Stimulated activated CD8-positive, alpha-beta memory T cell treated with anti-CD3 and anti-CD28 coated beads, Interleukin-12 subunit alpha, Interleukin-12 subunit beta, amount 100 ng/mL, for 4 hours (primary cell): ENCODE measurements at places on chromosomes 5 and 9.

DNA sequence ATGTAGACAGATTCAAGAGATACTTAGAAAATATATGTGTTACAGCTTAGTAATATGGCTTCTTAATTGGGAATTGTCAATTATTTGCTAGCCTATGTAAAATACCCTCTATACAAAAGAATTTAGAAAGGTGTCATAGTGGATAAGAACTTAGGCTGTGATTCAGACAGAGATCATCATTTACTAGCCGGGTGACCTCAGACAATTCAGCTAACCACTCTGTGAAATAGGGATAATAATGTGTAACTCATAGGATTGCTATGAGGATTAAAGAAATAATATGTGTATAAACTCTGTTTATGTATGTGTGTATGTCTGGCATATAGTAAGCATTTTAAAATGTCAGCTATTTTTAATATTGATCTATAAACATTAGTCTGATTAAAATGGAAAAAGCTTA is 5.9 kb upstream of the LARS1 start:
- no peak for DNase-seq

DNA sequence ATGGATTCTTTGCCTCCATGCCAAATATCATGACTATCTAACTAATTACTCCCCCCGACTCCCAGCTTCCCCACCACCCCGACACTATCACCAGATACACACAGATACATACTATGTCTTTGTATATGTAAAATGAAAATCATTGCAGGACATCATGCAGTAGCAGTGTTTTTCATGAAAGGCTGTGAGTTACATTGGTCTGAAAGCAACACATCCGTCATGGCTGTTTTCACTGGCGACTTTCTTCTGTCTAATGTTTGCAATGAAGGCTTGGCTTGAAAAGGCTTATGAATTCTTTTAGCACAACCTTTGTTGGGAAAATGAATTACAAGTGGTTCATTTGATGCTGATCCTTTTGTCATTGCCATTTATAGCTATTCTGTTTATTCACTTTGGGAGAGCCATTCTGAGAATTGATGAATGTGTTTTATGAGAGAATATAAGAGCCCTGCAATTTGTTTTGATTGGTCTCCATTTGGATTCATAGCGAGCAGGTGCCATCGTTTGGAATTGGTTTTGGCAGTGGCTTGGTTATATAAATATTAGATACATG is 103.4 kb downstream of the PIP5K1B start:
- no peak for DNase-seq

DNA sequence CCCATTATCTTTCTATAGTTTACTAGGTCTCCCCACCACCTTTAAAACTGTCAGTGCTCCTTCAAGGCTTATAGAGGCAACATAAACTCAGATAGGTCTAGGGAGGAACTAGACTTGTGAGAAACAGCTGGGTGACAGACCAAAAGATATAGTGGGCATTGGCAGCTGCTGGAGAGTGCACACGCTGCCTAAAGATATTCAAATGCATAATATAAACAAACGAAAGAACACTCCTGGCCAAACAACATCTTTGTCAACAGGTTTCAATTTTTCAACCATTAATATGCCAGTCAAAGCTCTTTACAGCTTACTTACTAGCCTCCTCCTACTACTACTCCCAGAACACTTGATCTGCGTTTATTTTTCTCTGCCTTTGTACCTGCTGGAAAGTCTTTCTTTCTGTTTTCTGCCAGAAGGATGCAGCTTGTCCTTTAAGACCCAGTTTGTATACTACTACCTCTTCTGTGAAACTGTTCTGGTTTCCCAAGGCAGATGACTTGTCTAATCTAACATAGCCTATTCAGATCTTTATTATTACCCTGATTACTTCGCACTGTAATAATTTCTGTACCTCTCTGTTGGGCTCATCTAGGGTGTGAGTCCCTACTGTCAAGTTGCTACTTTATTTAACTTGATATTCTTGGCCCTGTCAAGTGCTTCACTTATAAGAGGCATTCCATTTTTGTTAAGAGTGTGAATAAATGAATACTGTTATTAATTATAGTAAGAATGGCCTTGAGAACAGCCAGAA is 14.3 kb downstream of the KDM3B start:
- DNase-seq = no peak

GRCh38 chr5:55081541-55081940 is 20.9 kb upstream of the GZMA start:
- no peak for DNase-seq

DNA sequence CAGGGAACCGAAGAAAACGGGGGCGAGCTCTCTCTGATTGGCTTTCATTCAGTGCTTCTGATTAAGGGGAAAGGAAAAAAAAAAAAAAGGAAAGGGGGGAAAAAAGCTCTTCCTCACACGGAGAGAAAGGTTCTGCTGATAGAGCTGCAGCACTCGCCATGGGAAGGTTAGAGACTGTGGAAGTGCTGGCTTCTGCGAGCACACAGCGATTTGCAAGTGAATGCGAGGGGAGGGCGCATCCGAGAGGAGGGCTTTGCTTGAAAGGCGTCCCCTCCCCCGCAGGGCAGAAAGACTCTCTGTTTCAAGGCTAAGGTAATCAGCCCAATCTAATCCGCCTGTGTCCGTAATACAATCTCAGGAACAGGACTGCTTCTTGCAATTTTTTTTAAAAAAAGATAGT is at the start of gene CDH10:
CDH10 (minus strand) TSS at position 218 of the 400 bp plus-strand sequence. CDS start 51,488 bp downstream, outside the sequence.
- no peak for DNase-seq

DNA sequence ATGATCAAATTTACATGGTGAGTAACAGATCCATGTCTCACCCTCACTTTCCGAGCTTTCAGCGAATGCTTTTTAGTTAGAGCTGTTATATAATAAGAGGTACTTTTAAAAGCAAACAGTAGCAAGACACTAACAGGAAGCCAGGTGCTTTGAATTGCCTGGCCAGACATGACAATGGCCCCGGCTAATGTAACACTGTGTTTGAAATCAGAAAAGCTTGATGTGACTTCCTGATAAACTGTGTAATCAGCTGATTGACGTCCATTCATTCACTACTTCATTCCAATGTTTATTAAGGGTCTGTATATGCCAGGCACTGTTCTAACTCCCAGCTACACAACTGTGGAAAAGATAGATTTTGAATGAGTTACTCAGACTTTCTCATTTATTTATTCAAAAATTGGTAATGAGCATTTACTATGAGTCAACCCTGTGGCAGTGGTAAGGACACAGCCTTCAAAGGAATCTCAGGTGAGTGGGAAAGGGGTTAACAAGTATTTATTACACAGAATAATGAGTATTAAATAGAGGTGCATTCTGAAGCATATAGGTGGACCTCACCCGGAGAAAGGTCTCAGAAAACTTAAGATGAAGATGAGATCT is 26.6 kb downstream of the DPYSL3 start:
- no peak for DNase-seq

GRCh38 chr5:135425641-135426040 is 21.5 kb downstream of the DCANP1 start:
- DNase-seq = no peak

DNA sequence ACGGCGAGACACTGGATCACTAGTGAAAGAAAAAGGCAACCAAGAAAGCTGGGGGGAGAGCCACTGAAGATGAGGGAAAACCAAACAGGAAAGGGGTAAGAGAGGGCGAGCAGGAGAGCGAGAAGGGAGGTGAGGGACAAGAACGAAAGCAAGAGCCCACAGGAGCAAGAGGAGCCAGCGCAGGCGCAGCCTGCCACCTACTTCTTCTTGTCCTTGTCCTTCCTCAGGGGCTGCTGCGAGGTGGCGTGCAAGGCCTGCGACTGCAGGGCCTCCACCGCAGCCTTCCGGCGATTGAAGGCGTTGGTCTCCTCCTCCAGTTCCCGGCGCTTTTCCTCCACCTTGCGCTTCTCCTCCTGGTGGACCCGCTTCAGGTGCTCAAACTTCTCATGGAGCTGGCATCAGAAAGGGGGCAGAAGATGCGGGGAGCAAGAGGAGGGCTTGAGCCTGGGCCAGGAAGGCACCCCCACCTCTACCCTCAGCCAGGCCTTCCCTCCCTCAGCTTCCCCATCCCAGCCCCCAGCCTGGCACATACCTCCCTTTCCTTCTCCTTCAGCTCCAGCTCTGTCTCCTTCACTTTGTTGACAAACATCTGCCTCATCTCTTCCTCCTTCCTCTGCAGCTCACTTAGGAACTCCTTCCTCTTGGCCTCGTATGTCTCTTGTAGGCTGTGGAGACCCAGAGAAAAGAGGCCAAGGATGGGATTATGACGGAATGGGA is 13.5 kb downstream of the CCNI2 start:
- DNase-seq = no peak

DNA sequence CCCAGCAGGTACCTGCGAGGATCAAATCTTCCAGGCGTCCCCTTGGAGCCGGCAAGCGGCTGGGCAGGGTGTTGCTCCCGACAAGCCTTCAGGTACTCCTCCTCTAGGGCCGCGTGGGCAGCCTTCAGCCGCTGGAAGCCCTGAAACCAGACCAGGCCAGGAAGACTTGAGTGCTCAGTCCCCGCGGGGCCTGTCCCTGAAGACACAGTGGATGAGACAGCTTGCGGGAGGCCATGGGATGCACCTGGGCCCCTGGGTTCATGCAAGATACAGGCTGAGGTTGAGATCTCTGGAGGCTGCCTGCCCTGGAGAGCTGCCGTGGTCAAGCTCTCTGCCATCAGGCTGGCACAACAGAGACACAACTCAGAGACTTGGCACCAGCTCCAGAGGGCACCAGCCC is 25.4 kb downstream of the AKNA start:
- no peak for DNase-seq

- no peak for DNase-seq
Measured at GRCh38 chr5:132692632-132692967, 18.8 kb downstream of the IL4 start.

DNA sequence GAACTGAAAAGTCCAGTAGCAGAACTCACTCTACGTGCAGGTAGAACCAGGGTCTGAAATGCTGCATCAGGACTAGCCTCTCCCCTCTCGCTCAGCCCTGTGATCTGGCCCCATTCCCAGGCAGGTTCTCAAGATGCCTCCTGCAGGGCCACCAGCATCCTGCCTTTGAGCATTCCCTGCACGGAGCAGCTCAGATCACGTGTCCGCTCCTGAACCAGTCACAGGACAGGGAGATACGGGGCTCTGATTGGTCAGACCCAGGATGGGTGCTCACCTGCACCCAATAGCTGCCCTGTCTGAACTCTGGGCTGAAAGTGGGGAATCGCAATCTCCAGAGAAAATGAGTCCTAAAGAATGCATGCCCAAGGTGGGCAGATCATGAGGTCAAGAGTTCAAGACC is 50.8 kb downstream of the NEURL1B start:
- DNase-seq = no peak

DNA sequence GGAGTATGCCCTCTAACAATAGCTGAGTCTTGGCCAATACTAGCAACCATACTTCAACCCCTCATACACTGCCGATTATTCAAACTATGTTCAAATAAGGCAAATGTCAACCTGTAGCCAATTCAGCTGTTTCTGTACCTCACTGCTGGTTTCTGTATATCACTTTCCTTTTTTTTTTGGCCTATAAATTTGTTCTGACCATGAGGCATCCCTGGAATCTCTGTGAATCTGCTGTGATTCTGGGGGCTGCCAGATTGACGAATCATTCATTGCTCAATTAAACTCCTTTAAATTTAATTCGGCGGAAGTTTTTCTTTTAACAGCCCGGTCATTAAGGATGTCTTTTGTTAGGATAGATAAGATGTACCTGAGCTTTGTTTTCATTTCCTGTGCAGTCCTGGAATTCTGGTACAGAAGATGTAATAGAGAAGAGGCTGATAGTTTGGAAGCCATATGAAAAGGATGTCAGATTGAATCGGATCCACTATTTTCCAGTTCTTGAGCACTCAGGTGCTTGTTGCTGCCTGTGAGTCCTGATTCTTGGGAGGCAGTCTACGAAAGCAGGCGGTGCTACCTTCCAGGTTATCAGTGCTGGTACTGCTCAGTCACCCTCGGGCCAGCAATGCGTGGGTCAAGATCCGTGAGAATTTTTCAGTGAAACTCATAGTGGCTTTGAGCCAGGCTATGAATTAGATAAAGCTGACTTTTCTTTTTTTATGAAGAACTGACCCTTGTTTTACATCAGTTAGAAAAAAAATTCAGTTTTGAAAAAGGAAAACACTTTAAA is 106.2 kb upstream of the TUT7 start:
- DNase-seq = no peak

GRCh38 chr5:4419281-4419680 is 720.8 kb upstream of the ADAMTS16 start:
- DNase-seq = no peak
